Suppressor macrophage (primary cell): ENCODE measurements at places on chromosomes 13 and 19.
A peak's percentile ranks its signal among the peaks of the same experiment; 100 is the strongest.

- no peak for DNase-seq
These were observed 17.0 kb upstream of the KCNN1 start for GRCh38 chr19:17949956-17950309.

GRCh38 chr13:20487927-20488326, 37.7 kb downstream of the CRYL1 start:
- DNase-seq: no peak

GRCh38 chr13:109665781-109666249, 120.6 kb downstream of the IRS2 start:
- no peak for DNase-seq

- DNase-seq: no peak
These were observed 125.3 kb upstream of the GPC6 start for GRCh38 chr13:93101226-93101734.

- no peak for DNase-seq
These were observed 9.0 kb upstream of the CEBPA start for GRCh38 chr19:33311326-33311682.

- DNase-seq: no peak
These were observed 468 bp downstream of the S1PR5 start for GRCh38 chr19:10516671-10517286.

DNA sequence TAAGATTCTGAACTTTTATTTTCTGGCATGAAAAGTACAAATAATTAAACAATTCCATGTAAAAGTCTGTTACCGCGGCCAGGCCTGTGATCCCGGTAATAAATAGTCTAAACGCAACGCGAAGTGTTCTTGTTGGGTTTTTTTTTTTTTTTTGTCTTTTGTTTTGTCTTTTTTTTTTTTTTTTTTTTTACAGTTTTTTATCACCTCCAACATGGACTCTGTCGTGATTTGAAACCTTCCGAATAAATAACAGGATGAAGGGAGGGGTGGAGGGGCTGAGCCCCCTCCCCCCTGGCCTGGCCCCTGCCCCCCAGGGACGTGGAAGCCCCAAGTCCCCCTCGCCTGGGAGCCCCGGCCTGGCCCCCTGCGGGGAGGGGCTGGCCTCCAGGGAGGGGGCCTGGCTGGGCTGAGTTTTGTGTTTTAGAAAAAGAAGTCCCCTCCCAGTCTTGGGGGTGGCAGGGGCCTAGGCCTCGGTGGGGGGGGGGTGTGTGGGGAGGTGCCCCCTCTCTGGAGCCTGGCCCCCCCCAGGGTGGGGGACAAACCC, 16.0 kb downstream of the PRKCSH start:
- DNase-seq: no peak

GRCh38 chr19:36169084-36169760, 17.0 kb upstream of the COX7A1 start:
- no peak for DNase-seq

- DNase-seq: no peak
These were observed 432.5 kb downstream of the FGF9 start for GRCh38 chr13:22103046-22104027.

GRCh38 chr19:5579697-5580096, 11.9 kb upstream of the TINCR start:
- DNase-seq: no peak

DNA sequence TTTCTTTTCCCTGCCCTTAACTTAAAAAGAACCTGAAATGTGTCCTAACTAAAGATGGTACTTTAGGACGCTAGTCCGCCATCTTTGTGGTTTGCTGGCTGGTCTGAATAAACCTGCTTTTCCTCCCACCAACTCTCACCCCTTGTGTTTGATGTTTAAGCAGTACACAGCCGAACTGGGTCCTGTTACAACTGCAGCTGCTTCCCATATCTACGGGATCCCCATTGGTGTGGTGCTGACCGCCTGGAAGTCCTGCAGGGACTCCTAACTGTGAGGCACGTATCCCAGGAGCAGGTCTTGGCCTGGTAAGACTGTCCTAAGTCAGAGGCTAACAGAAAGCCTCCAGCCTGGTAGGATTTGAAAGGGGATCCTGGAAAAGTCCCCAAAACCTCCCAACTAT, 40.9 kb upstream of the VSTM2B start:
- DNase-seq: no peak

- DNase-seq: no peak
These were observed 254.2 kb upstream of the ZNF507 start for GRCh38 chr19:32091241-32091640.

DNA sequence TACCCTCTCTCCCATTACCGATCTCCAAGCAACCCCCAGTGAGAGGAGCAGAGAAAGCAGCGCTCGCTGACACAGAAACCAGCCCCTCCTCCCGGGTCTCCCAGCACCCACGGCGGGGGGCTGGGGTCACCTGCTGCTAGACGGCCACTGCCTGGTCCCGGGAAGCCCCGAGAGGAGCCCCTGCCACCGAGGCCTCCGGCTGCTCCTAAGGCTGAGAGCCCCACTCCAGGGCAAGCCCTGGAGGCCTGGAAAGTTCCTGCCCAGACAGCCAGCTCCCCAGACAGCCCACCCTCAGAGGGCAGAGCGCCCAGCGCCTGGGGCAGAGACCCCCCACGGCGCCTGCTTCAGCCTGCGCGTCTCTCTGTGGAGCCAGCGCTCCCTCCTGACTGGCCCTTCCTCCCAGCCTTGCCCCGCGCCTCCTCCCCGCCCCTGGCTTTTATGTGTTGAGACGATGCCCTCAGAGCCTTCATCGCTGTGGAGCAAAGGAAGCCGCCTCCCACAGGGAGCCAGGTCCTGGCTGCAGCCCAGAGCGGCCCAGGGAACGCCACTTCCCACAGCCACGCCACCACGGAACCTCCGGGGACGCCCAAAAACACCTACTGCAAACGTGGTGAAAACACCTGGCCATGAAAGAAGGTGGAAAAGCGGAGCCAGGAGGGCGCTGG, 51.1 kb downstream of the MLLT1 start:
- no peak for DNase-seq

GRCh38 chr19:4033028-4033956, 25.8 kb downstream of the PIAS4 start:
- DNase-seq: no peak

DNA sequence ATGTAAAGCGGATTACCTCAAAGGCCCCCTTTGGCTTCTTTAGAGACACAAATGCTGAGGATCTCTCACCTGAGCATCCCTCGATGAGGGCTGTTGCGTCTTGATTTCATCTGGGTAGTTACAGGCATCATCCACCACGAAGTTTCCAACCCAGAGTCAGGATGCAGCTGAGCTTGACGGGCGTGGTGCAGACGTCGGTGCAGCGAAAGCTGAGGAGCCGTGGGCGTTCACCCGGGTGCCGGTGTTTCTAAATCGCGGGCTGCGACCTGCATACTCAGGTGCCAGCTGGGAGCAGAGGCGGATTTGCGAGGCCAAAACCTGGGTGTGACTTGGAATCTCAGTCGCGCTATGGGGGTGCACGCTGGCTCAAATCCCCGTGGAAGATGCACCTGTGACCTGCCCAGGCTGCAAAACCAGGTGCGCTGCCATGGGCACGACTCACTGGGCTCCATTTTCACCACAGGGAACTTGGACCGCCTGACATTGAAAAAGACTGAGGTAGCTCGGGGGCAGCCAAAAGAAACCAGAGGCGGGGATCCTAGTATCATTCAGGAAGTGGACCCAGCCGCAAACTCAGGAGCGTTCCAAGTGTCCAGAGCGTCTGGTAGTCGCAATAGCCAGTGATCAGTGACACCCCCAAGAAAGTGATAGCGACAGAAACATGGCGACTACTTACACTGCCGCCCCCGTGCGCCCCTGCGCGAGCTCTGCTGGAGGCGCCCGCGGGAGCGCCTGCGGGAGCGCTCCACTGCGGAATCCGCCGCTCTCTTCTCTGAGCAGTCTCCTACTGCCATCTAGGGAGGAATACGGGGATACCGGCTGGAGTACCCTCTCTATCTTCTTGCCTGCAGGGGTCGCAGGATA, 36.4 kb upstream of the IGFL4 start:
- peak; percentile 82 for DNase-seq

GRCh38 chr13:44347949-44348348, 25.7 kb upstream of the SERP2 start:
- no peak for DNase-seq

DNA sequence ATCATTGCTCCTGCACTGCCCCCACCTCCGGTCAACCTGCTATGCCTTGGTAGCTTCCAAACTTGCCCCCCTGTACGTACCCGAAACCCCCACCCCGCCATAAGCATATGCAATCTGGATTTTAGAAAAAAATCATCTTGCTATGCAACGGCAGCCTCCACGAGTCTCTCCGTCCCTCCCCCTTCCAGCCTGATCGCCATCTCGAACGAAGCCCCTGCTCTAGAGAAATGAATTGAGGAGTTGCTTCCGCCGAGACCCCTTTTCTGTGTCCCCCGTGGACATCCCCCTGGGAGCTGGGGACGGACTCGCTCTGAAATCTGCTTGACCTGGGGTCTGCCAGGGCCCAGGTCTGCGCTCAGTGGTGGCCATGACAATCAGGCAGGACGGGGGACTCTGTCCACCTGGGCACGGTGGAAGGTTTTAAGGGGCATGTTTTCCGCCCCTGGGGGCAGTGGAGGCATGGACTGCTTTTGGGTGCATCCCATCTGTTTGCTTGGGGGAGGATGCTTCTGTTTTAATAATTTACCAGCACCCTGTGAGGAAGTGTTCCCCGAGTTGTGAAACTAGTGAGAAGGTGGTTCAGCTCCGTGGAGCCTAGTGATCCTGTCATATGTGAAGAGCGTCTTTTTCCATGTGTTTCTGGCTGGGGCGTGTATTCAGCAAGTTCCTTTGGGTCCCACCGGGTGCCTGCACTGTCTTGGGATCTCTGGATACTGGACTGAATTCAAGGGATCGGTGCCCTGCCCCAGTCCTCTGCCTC, 1.0 kb downstream of the KDM4B start:
- DNase-seq: peak; percentile 70

DNA sequence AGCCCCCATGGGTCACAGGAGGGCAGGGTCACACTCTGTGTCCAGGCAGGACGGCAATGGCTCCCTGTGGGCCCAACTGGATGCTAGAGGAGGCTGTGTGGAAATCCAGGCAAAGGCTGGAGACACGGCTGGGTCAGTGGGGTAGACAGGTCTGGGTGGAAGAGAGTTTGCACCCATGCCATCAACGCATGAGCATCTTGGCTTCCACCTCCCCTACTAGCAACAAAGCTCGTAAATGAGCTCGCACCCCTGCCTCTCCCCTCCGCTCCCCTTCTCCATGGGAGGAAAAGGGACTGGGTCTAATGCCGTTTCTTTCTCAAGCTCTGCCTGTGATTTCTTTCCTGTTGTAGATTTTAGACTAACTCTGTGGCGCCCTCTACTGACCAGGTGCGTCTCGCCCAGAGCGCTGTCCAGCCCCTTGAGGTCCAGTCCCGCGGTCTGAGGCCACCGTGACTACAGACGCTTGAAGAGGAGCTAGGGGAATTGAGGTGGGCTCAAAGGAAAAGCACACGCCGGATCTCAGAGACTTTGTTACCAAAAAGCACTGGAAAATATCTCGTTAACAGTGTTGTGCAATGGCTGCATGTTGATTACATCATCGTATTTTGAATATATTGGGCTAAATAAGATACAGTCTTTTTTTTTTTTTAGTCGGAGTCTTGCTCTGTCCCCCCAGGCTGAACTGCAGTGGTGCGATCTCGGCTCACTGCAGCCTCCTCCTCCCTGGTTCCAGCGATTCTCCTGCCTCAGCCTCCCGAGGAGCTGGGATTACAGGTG, 50.7 kb upstream of the USP29 start:
- DNase-seq: no peak

DNA sequence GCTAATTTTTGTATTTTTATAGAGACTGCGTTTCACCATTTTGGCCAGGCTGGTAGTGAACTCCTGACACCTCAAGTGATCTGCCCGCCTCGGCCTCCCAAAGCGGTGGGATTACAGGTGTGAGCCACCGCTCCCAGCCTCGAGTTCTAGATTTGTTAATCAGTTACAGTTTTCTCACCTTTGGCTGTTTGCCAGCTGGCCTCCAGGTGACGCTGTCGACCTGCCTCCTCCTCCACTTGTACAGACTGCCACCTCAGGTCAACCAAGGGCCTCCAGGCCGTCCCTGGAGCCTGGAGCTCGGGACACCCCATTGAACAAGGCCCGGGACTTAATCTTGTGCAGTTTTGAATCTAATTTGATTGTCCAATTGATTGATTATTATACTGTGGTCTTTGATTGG, 45.5 kb downstream of the IER2 start:
- peak; percentile 21 for DNase-seq

DNA sequence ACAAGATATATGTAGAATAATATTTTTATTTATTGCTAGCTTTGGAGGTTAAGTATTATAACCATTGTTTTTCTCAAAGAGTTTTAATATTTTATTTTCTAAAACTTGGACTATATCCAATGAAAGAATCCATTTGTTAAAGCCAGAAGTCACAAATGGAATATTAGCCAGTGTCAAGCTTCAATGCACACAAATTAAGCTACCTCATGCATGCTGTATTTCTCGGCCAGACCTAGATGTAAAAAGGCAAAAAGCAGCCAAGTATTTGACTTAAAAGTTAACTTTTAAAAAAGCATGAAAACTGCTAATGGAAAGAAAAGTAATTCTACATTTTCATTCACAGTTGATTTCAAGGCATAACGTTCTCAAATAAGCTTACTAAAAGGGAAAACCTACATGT, 160.0 kb upstream of the ATXN8OS start:
- no peak for DNase-seq

DNA sequence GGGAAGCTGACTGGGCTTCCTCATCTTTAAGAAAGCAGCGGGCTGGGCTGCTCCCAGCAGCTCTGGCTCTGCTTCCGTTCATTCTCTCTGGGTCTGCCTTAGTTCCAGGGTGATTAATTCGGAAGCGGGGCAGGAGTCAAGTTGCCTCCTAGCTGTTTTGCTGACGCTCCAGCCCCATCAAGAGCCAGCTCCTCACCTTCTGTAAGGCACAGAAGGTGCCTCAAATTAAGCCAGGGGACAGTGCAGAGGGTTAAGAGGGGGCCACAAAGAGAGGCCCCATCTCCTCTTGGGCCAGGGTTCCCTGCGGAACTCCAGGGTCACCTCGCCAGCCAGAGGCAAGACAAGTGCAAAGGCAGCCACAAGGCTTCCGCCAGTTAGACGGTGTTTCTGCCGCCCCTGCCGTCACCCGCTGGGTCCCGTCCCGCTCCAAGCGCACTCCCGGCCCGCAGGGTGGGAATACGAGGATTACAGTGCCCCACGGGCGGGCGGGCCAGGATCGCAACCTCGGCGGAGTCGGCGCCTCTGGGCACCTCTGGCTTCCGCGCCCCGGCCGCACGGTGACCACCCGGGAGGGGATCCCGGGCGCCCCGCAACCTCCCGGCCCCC, 508 bp downstream of the SLC15A1 start:
- DNase-seq: no peak

DNA sequence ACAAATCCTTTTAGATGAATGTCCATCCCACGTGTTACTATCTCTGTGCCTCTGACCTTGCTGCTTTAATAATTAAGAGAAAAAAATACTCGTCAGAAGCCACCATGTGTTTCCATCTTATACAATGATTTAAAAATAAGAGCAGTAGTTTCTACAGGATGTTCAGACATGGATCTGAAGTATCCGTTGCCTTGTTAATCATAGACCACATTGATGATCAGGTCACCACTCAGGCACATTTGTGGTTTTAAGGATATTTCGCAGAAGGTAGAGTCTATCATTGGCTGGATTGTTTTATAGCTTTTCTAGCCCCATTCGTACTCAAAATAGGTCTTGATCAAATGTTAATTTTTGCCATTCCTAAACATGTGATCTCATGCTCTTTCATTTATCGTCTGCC, 710.0 kb upstream of the ARGLU1 start:
- DNase-seq: no peak

GRCh38 chr19:45187421-45188100, 9.0 kb downstream of the BLOC1S3 start:
- DNase-seq: peak; percentile 48
